ENCODE measurements at places on chromosomes 16 and 17.

GRCh38 chr16:84137769-84138357, 7.1 kb downstream of the HSDL1 start:
- no peak for DNase-seq
- no peak overlapping the region for H3K27ac ChIP-seq
- no peaks in the 10 kb centered on the region for H3K27me3 ChIP-seq

DNA sequence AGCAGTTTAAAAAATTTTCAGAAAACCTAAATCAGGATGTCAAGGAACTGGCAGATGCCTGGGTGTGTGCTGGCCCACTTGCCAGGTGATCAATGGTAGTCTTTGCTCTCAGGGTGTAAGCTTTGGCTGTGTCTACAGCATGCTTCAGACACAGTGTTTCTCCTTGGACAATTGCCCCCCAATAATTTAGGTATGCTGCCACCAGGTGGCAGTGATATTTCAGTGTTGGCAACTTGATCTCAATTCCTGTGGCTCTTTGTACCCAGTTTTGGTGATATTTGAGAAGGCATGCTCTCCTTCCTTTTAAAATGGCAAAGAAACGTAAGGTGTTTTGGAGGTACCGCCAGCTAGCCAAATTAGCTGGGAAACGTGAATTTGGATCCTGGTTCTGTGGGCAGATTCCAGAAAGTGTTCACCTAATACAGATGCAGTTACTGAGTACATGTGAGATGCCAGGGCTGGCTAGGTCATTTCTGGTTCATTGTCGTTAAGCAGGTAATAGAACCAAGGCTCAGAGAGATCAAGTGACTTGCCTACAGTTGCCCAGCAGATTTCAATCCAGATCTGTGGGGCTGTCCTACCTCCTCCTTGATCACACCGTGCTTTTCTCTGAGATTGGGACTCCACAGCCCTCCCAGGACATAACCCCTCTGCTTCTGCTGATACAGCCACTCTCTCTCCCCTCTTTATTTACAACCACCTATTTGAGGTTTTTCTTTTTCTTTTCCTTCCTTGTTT, 155.6 kb upstream of the PLCG2 start:
- H3K36me3 ChIP-seq: no peaks in the 10 kb centered on the region
- DNase-seq: no peak
- H3K27ac ChIP-seq: no peak overlapping the region

GRCh38 chr16:3625331-3625730, 13.9 kb upstream of the SLX4 start:
- H3K36me3 ChIP-seq: no peaks in the 10 kb centered on the region
- no peaks in the 10 kb centered on the region for H3K27me3 ChIP-seq
- no peak overlapping the region for H3K27ac ChIP-seq
- H3K4me1 ChIP-seq: no peaks in the 10 kb centered on the region

GRCh38 chr16:11781773-11782172, 15.3 kb downstream of the ZC3H7A start:
- H3K4me3 ChIP-seq: no peak overlapping the region
- no peak for DNase-seq
- peaks cover 2% of the 10 kb centered on the region for H3K4me1 ChIP-seq
- peak overlapping the region; percentile 88 for H3K27ac ChIP-seq
- no peaks in the 10 kb centered on the region for H3K27me3 ChIP-seq

- H3K27ac ChIP-seq: no peak overlapping the region
- H3K4me3 ChIP-seq: no peak overlapping the region
- H3K27me3 ChIP-seq: no peaks in the 10 kb centered on the region
- DNase-seq: no peak
Measured at GRCh38 chr17:301681-302299, 50.8 kb downstream of the RPH3AL start.

- no peak overlapping the region for H3K4me3 ChIP-seq
- peaks cover 79% of the 10 kb centered on the region for H3K4me1 ChIP-seq
- H3K27ac ChIP-seq: peak overlapping the region; percentile 49
- DNase-seq: no peak
- H3K27me3 ChIP-seq: no peaks in the 10 kb centered on the region
- H3K36me3 ChIP-seq: peaks cover 3% of the 10 kb centered on the region
Measured at GRCh38 chr17:78919861-78920450, 5.2 kb downstream of the TIMP2 start.

DNA sequence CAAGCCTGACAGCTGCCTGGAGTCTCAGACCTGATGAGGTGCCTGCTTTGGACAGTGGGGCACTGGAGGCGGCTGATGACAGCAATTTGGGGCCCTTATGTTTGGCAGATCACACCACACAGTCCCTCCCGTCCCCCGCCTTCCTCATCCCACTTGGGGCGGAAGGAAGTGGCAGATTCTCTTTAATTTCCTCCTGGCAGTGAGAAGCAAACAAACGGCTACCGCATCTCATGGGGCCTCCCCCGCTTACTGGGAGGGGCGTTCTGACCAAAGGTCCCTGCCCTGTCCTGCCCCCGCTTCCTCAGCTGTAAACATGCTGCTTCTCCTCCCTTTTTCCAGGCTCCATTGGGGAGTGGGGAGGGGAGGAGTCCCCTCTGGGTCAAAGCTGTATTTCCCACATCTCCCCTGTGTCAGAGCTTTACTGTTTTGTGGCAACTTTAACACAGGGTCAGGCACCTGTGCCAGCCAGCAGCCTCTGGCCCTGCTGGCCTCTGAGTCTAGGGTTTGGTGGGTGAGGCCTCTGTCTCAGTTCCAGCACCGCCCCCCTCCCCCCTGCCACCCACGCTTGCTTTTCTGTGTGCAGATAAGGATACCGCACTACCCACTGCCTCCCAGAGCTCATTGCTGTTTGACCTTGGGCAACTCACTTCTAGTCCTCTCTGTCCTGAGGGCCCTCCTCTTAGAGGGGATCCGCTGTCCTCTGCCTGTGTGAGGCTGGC, 5.4 kb upstream of the NFATC3 start:
- peak overlapping the region; percentile 50 for H3K27ac ChIP-seq
- no peaks in the 10 kb centered on the region for H3K27me3 ChIP-seq
- H3K4me3 ChIP-seq: no peak overlapping the region
- no peaks in the 10 kb centered on the region for H3K36me3 ChIP-seq
- H3K4me1 ChIP-seq: peaks cover 12% of the 10 kb centered on the region

DNA sequence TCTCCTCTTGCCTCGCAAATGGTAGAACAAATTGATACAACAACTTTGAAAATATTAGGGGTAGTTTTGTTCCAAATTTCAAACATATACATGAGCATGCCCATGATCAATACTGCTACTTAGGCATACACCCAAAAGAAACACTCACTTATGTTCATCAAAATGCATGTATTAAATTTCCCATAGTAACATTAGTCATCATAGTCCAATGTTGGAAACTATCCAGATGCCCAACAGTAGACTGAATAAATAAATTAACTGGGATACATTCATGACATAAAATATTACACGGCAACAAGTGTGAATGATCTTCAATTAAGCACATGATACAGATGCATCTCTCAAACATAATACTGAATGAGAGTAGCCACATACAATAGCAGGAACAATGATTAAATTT, 391.6 kb downstream of the CDH11 start:
- no peaks in the 10 kb centered on the region for H3K36me3 ChIP-seq
- H3K27ac ChIP-seq: no peak overlapping the region
- DNase-seq: no peak
- no peak overlapping the region for H3K4me3 ChIP-seq
- no peaks in the 10 kb centered on the region for H3K27me3 ChIP-seq

DNA sequence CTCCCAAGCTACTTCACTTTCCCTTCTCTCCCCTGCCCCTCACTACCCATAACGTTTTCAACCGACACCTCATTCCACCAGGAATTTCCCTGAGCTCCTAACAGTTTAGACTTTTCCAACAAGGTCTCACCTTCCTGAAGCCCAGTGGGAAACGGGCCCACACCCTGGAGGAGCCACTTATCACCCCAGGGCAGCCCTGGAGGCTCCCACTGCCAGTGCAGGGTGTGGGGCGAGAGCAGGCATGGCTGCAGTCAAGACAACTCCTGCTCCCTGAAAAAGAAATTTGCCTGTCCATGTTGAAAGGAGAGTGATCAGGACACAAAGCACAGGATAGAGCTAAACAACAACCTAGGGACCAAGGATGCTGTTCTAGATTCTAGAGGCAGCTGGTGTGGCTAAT, 1.7 kb upstream of the CCNF start:
- DNase-seq: no peak
- no peaks in the 10 kb centered on the region for H3K27me3 ChIP-seq
- H3K36me3 ChIP-seq: no peaks in the 10 kb centered on the region
- H3K27ac ChIP-seq: no peak overlapping the region
- peaks cover 3% of the 10 kb centered on the region for H3K4me1 ChIP-seq

DNA sequence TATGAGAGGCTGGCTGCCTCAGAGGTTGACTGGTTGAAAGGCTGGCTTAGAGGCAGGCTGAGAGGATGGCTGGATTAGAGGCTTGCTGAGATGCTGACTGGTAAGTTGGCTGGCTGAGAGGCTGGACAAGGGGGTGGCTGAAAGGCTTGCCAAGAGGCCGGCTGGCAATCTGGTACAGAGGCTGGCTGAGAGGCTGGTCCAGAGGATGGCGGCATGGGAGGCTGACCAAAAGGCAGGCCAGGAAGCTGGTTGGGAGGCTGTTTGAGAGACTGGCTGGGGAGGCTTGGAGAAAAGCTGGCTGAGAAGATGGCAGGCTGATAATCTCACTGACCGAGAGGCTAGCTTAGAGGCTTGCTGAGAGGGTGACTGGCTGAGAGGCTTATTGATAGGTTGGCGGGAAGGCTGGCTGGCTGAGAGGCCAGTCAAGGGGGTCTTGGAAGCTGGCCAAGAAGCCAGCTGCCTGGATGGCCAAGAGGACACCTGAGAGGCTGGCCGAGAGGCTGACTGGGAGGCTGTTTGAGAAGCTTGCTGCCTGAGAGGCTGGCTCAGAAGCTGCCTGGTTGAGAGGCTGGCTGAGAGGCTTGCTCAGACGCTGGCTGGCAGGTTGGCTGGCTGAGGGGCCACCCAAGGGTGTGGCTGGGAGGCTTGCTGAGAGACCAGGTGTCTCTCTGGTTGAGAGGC, 34.2 kb upstream of the ACSM2B start:
- peak overlapping the region; percentile 99 for H3K27ac ChIP-seq
- peak overlapping the region; percentile 49 for H3K4me3 ChIP-seq
- DNase-seq: no peak
- peaks cover 6% of the 10 kb centered on the region for H3K4me1 ChIP-seq
- H3K27me3 ChIP-seq: no peaks in the 10 kb centered on the region
- no peaks in the 10 kb centered on the region for H3K36me3 ChIP-seq

DNA sequence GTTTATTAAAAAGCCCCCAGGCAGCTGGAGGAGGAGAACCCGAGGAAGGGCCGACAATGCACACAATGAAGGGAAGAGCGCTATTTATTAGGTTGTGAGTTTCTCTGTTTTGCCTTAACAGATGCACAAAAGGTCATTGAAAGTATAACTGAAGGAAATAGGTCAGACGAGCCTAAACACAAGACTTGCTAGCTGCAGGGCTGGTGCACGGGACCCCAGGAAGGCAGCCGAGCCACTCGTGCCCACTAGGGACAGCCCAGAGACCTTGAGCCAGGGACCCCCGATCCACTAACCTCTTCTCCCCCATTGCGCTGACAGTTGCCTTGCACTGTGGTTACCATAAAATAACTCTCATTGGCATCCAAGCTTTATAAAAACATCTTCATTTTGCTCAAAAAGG, 11.3 kb downstream of the LITAFD start:
- H3K36me3 ChIP-seq: peaks cover 85% of the 10 kb centered on the region
- DNase-seq: no peak
- H3K4me3 ChIP-seq: no peak overlapping the region
- no peaks in the 10 kb centered on the region for H3K27me3 ChIP-seq
- H3K27ac ChIP-seq: no peak overlapping the region
- no peaks in the 10 kb centered on the region for H3K4me1 ChIP-seq

DNA sequence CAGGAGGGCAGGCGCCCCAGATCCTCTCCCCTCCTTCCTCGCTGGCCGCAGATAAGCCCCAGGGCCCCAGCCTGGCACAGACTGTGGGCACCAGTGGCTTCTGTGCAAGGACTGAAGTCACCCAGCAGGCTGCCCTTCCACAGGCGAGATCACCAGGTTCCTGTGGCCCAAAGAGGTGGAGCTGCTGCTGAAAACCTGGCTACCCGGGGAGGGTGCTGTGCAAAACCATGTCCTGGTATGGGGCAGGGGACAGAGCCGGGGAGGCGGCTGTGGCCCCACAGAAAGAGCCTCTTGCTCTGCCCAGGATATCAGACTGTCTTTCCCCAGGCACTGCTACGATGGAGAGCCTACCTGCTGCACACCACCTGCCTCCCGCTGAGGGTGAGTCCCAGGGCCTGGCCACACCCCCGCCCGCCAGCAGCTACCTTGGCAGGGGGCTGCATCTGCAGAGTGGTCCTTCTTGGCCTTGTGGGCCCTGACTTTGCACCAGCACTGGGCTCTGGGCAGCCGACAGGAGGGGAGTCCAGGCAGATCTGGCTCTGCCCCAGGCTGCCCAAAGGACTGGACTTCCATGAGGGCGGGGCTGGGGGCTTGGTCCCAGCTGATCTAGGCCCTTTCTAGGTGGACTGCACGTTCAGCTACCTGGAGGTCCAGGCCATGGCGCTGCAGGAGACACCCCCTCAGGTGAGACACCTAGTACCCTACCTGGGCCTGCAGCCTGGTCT, 615 bp downstream of the CARMIL2 start:
- DNase-seq: no peak
- no peaks in the 10 kb centered on the region for H3K36me3 ChIP-seq
- H3K27ac ChIP-seq: no peak overlapping the region

DNA sequence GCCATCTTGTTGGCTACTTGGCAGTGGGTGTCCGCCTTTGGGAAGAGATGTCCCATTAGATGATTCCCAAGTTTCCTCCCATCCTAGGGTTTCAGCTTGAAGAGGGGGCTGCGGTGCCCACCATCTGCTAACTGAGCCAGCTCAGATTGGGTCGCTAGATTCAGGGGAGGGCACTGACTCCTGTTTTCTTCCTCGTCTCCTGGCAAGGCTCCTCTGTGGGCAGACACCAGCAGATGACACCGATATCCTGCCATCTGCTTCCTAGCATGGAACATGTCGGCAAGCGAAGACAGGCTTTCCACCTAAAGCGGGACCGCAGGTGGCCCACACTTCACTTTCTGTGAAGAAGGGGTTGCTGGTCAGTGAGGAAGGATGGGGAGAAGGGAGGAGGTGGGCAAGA, 27.3 kb downstream of the C17orf75 start:
- H3K4me1 ChIP-seq: no peaks in the 10 kb centered on the region
- no peaks in the 10 kb centered on the region for H3K36me3 ChIP-seq
- no peak overlapping the region for H3K4me3 ChIP-seq
- no peaks in the 10 kb centered on the region for H3K27me3 ChIP-seq

DNA sequence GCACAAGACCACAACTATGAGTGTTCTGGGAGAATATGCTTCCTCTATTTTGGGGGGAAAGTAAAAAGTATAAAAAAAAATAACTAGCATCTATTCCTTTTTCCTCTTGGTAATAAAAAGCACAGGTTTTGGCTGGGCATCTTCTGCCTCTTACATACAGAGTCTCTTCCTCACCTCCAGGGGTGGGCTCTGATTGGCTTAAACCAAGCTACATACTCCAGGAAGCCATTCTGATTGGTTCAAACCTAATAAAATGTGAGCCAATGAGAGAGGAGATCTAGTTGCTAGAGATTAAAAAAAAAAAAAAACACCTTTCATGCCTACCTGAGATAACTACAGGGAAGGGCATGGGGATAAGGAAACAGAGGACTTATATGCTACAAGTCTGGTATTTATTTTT, 365.9 kb upstream of the ERCC4 start:
- H3K27me3 ChIP-seq: no peaks in the 10 kb centered on the region
- H3K4me1 ChIP-seq: no peaks in the 10 kb centered on the region
- H3K4me3 ChIP-seq: no peak overlapping the region
- H3K36me3 ChIP-seq: no peaks in the 10 kb centered on the region
- no peak overlapping the region for H3K27ac ChIP-seq

- H3K36me3 ChIP-seq: no peaks in the 10 kb centered on the region
- no peaks in the 10 kb centered on the region for H3K27me3 ChIP-seq
- peak; percentile 59 for DNase-seq
Measured at GRCh38 chr17:17328251-17328650, 25.1 kb downstream of the NT5M start.
